ENCODE measurements at places on chromosomes 3 and 15. TPM values are rescaled to one million over a fixed set of nuclear protein-coding genes. Genes with fewer than 3 reads are reported as not detected.

DNA sequence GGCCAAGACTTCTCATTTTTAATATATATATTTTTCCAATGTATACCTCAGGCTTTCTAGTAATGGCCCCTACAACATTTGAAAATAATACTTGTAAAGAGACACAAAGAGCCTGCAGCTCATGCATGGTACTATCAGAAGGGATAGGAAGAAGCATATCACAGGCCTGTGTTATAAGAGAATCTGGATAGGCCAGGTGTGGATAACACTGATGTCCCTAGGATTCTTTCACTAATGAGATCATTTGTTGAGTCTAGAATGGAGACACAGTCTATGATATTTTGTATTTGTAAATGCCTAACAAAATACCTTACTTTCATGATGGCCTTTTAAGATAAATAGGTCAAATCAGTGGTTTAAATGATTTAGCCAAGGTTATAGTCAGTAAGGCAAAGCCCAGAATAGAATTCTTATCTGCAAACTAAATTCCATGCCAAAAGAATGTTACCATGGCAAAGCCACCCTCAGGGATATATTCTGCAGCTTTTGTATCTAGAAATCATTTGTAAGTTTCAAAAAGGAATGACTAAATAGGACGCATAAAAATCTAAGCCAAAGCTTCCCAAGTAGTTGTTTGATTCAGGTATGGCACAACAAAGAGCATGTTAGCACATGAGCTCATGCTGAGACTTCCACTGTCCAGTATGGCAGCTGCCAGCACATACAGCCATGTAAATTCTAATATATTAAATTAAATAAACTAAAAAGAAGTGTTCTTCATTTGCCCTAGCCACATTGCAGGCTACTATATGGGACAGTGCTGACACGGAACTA, 10.0 kb downstream of the DCP1A start:
- no peak for DNase-seq

GRCh38 chr15:40739047-40739446, 16.0 kb downstream of the RMDN3 start:
- no peak for DNase-seq

- DNase-seq: no peak
These were observed 48.1 kb downstream of the RAB11A start for GRCh38 chr15:65917407-65917756.

GRCh38 chr15:90425726-90426346, 37.8 kb downstream of the IQGAP1 start:
- DNase-seq: no peak

Gene CYP1A2
- not detected for total RNA-seq

Gene IL17RE
- total RNA-seq: 0.94 TPM

DNA sequence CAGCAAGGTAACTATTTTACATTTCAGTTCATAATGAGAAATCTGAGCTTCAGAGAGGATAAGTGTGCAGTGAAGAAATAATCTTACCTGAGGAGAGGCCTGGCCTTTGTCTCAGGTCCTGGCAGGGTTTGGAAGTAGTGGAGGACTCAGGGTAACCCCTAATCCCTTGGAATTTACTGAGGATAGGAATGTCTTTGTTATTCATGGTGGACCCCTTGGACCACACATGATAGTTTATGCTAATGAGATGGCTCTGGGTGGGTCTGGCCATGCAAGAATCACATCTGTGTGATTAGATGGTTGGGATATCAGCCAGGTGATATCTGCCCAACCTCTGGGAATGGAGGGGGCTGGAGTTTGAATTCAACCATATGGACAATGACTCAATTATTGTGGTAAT, 65.0 kb upstream of the DAZL start:
- no peak for DNase-seq

Gene CYP19A1
- not detected for total RNA-seq

Gene LRRC34
- total RNA-seq: 6.9 TPM

Gene OR5H15
- total RNA-seq: not detected

DNA sequence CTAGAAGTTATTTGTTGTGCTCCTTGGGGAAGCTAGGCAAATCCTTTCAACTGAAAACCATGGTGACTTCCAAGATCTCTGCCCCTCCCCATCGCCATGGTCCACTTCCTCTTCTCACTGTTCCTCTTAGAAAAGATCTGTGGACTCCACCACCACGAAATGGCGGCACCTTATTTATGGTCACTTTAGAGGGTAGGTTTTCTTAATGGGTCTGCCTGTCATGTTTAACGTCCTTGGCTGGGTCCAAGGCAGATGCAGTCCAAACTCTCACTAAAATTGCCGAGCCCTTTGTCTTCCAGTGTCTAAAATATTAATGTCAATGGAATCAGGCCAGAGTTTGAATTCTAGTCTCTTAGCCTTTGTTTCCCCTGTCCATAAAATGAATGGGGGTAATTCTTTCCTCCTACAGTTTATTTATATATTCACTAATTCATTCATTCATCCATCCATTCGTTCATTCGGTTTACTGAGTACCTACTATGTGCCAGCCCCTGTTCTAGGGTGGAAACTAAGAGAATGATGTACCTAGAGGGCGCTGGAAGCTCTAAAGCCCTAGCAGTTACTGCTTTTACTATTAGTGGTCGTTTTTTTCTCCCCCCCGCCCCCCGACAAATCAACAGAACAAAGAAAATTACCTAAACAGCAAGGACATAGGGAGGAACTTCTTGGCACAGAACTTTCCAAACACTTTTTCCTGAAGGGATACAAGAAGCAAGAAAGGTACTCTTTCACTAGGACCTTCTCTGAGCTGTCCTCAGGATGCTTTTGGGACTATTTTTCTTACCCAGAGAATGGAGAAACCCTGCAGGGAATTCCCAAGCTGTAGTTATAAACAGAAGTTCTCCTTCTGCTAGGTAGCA, 657 bp downstream of the PATL2 start:
- no peak for DNase-seq

DNA sequence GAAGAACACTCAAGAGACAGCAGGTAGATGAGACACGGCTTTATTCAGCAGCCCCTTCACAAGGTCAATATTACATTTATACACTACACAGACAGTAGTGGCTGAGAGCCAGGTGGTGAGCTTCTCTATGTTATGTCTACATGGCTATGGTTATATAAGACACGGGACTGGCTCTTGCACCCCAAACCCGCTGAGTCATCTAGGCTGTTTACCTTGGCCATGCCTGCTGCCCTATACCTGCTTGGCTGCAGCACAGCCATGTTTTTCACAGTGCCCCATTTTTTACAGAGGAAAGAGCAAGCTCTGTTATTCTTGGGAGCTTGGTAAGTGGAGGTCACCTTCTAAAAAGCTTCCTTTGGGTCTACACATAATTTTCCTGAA, 231.6 kb downstream of the IGSF11 start:
- DNase-seq: no peak

DNA sequence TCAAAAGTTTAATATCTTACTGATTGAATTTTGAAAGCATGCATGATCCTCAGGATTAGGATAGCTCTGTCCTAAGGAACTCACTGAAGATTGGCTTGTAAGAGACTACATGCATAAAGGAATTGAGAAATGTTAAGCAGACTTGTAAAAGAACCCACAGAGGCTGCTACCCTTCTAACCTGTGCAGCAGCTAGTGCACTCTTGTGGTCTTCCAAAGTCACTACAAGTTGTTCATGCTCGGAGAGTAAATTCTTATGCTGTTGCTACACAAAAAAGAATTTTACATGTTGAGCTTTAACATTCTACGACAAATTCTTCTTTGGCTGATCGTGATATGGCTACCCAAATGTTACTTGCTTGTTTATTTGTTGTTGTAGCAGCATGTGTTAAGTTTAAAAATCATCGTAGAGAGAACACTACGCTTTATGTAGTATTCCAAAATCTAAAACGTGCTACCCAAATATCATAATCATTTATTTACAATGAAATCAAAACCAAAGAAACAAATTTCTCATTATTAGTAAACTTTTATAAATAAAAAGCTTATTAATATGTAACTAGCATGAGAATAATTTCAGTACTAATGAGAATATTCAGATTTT, 55.0 kb downstream of the GOLIM4 start:
- DNase-seq: no peak

DNA sequence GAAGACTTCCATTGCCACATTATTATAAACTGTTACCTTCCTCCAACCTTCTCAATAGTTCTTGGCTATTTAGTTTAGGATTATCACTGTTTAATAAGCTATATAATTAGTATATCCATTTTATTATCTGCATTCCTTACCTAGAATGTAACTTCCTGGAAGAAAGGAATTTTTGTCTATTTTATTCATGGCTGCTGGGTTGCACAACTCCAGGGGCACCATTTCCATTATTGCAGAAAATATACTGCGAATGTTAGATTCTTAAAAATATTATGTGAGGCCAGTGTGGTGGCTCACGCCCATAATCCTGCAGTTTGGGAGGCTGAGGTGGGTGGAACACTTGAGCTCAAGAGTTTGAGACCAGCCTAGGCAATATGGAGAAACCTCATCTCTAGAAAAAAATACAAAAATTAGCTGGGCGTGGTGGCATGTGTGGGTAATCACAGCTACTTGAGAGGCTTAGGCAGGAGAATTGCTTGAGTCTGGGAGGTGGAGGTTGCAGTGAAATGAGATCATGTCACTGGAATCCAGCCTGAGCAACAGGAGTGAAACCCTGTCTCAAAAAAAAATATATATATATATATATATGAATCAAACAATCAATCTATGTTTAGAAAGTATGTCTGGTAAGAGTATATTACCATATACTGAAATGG, 19.9 kb downstream of the CLDN1 start:
- DNase-seq: no peak

GRCh38 chr3:142779591-142779990, 55.8 kb downstream of the TRPC1 start:
- DNase-seq: no peak

DNA sequence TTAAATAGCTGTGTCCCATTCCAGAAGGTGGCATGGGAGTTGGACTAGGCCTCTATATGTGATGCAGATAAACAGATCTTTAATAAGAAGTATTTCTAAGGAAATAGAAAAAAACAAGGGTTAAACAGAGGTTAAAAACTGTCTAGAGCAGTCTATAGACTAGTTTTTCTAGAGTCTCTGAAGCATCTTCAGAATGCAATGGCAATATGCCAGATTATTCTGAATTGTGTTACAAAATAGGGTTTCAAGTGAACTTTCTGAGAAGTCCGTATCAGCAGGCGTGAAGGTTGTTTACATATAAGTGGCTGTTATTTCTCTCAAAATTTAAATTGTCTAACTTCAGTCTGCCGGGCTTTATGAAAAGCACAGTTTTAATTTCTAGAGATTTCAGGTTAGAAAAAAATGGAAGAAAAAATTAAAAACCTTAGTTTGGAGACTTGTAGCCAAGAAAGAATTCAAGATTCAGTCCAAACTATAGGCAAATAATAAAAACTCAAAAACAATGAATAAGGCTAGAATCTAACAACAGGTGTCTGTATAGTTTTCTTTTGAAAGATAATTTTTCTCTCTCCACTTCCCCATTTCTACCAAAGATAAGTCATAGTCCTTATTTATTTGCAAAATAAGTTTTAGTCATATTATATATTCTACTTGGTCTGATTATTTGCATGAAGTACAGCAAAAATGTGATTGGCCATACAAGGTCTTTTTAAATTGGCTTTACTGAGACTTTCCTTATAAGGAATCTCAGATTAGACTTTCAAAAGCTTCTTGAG, 55.2 kb downstream of the OSTN start:
- DNase-seq: no peak

Gene GADL1
- not detected for total RNA-seq

DNA sequence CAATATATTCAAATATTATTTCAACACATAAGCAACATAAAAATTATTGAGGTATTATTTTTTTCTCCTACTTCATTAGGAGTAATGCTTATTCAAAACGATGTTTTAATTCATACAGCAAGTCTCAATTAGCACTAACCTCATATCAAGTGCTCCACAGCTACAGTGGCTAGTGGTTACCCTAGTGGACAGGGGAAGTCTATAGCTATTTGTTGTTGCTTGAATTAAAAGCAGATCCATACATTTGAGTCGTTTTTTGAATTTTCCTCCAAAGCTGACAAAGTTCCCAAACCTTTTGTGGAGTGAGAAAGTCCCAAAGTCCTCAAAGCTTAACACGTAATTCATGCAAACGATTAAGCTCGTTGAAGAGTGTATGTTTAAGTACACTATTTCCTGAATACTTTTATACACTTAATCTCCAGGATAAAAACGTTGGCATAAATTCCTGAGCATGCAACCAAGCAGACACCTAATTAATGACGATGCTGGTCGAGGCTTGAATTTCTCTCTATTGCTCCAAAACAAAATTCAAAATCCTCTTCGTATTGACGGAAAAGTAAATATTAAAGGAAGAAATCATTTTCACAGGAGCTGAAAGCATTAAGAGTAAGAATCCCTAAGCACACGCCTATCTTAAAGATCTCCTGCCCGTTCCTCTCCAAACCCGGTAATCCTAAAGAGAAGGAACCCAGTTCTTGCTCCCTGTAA, 985 bp downstream of the VPS13C start:
- no peak for DNase-seq

DNA sequence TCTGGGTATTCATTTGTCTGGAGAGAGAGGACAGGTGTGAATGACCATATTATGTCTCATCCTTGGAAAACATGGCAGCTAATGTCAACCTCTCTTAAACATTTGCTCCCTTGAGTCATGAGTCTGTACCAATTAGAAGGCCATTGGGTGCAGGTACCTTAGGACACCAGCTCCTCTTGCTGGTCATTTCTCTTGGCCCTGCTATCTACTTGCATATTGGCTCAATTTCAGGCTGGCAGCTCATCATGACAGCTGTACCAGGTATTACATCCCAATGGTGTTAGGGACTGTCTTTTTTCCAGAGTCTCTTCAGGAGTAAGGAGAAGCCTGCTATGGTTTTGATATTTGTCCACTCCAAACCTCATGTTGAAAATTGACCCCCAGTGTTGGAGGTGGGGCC, 92.2 kb upstream of the ANKRD28 start:
- no peak for DNase-seq

DNA sequence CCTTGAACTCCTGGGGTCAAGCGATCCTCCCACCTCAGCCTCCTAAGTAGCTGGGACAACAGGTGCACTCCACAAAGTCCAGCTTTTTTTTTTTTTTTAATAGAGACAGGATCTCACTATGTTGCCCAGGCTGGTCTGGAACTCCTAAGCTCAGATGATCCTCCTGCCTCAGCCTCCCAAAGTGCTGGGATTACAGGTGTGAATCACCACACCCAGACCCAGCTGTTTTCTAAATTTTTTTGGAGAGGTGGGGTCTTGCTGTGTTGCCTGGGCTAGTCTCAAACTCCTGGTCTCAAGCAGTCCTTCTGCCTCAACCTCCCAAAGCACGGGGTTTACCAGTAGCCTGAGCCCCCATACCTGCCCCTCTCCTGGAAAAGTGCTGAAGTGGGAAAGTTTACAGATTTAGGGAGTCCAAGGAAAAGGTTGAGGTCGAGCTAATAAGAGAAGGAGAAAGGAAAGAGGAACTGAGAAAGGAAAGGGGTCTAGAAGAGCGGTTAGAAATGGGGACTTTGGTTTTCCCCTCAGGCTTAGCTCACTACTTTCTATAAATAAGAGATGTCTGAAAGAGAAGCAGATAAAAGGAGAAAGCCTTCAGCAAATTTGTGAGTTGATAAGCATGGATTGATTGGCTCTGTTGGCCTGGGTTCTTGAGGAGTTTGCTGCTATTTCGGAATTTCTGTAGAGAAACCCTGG, 23.6 kb downstream of the UBE2E1 start:
- DNase-seq: no peak

Measured in activated naive CD8-positive, alpha-beta T cell treated with anti-CD3 and anti-CD28 coated beads, Interleukin-2, amount 10 ng/mL, durations not matched to agents 7 days and 5 days (primary cell).